Right renal pelvis (tissue), 4 donors: ENCODE measurements at places on chromosomes 11 and 22. TPM values are rescaled to one million over a fixed set of nuclear protein-coding genes. Genes with fewer than 3 reads are reported as not detected.

DNA sequence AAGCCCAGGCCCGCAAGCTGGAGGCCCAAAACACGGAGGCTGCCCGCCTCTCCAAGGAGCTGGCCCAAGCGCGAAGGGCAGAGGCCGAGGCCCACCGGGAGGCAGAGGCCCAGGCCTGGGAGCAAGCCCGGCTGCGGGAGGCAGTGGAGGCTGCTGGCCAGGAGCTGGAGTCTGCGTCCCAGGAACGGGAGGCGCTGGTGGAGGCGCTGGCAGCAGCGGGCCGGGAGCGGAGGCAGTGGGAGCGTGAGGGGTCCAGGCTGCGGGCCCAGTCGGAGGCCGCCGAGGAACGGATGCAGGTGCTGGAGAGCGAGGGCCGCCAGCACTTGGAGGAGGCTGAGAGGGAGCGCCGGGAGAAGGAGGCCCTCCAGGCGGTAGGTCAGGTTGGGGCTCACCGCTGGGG lies 4.8 kb downstream of the CCDC88B start:
- DNase-seq, result no peak

RNF169 gene
- 18.5 TPM for polyA plus RNA-seq

SLC36A4 gene
- 21.1 TPM for polyA plus RNA-seq

TRIM77 gene
- not detected for polyA plus RNA-seq
